Activated CD8-positive, alpha-beta T cell treated with anti-CD3 and anti-CD28 coated beads, Interleukin-2, amount 10 ng/mL, durations not matched to agents 7 days and 5 days (primary cell): ENCODE measurements at places on chromosomes 4 and X. TPM values are rescaled to one million over a fixed set of nuclear protein-coding genes. Genes with fewer than 3 reads are reported as not detected.

The SPANXA2 gene
- not detected for total RNA-seq

The GAGE1 gene
- not detected for total RNA-seq

The CXCL8 gene
- not detected for total RNA-seq

The GLUD2 gene
- 0.60 TPM for total RNA-seq

The CNKSR2 gene
- 11.0 TPM for total RNA-seq

The STIM2 gene
- total RNA-seq = 52.3 TPM

The ATP7A gene
- 8.8 TPM for total RNA-seq

The GABRE gene
- total RNA-seq = not detected

The AFF2 gene
- total RNA-seq = 0.40 TPM

The PRDX4 gene
- total RNA-seq = 29.3 TPM

The PAGE4 gene
- total RNA-seq = not detected

The HS3ST1 gene
- not detected for total RNA-seq

The DSPP gene
- not detected for total RNA-seq

The GAGE12E gene
- not detected for total RNA-seq

The DDIT4L gene
- not detected for total RNA-seq

The ARHGEF38 gene
- total RNA-seq = not detected

The HPSE gene
- 19.0 TPM for total RNA-seq

The UGT2A1 gene
- total RNA-seq = not detected

The F8A1 gene
- 54.4 TPM for total RNA-seq

The ESX1 gene
- total RNA-seq = not detected

The DIPK2B gene
- not detected for total RNA-seq

The SMIM10L2A gene
- 0.58 TPM for total RNA-seq

The FATE1 gene
- total RNA-seq = not detected

The BST1 gene
- total RNA-seq = 0.71 TPM

The PYURF gene
- total RNA-seq = 43.7 TPM

The F9 gene
- not detected for total RNA-seq

The LNX1 gene
- total RNA-seq = not detected

The TCEANC gene
- 3.8 TPM for total RNA-seq

The TLR2 gene
- 1.4 TPM for total RNA-seq

The GYG2 gene
- total RNA-seq = not detected

The SRPX gene
- 1.5 TPM for total RNA-seq

The FAM53A gene
- total RNA-seq = 0.45 TPM

The CD38 gene
- 93.4 TPM for total RNA-seq

The HNRNPH2 gene
- 44.1 TPM for total RNA-seq

The GRIA3 gene
- not detected for total RNA-seq

The RNF150 gene
- total RNA-seq = not detected

The DCK gene
- 74.2 TPM for total RNA-seq

The SEPTIN6 gene
- 312 TPM for total RNA-seq

The SYNPO2 gene
- total RNA-seq = 0.60 TPM

The BEX3 gene
- total RNA-seq = 11.3 TPM

The KIAA1210 gene
- total RNA-seq = not detected

The SPANXD gene
- not detected for total RNA-seq

The IBSP gene
- total RNA-seq = not detected
